ENCODE measurements at places on chromosomes 7 and 10.

- peak; percentile 63 for DNase-seq
Observed at GRCh38 chr7:21944616-21945453, 864 bp downstream of the CDCA7L start.

- DNase-seq = no peak
Observed at GRCh38 chr10:114871379-114871778, 49.8 kb downstream of the FHIP2A start.

DNA sequence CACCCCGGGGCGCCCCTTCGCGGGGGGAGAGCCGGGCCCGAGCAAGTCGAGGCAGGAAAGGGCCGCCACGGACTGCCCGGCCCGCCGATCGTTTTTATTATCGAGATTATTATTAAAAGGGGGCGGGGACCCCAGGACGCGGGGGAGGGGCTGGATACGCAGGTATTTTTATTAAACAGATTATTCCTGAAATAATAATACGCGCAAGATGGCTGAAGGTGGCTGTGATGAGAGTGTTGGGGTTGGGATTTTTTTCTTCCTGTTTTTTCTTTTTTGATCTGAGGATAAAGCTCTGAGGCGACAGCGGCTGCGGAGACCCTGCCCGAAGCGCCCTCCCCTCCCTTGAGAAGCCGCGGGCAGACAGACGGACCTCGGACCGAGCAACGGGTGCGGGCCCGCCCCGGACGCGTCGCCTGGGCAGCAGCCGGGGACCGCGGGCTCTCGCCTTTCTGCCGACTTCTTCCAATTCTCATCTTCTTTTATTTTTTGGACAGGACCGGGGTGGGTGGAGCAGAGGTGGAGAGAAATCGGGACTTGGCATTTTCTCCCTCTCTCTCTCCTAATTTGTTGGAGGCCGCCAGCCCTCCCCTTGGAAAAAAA lies 1.4 kb upstream of the TRIM8 start:
- peak; percentile 39 for DNase-seq

- peak; percentile 44 for DNase-seq
Observed at GRCh38 chr10:100969187-100970075, at the start of gene SEMA4G. Gene SEMA4G (plus strand): TSS chr10:100969504. CDS start chr10:100972913, 3,409 bp downstream.

DNA sequence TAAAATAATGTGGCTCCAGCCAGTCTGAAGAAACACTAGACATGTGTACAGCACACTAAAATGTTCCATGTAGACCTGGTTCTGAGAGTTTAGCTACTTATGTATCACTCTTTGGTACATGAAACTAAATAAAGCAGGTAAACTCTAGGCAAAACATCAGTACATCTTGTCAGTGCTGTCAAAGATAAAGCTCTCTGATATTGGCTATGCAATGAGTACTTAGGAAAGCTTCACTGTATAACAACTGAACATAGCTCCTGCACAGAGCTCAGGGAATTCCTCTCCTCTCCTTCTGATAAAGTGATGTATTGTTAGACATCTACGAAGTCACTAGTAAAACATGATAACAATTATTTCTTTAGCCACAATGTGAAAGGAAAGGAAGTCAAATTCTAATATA lies 3.5 kb downstream of the LRRN3 start:
- no peak for DNase-seq

- DNase-seq = no peak
Observed at GRCh38 chr10:18473424-18474117, 177.8 kb downstream of the NSUN6 start.

- DNase-seq = no peak
Observed at GRCh38 chr10:117005527-117006055, 604 bp upstream of the SHTN1 start.

DNA sequence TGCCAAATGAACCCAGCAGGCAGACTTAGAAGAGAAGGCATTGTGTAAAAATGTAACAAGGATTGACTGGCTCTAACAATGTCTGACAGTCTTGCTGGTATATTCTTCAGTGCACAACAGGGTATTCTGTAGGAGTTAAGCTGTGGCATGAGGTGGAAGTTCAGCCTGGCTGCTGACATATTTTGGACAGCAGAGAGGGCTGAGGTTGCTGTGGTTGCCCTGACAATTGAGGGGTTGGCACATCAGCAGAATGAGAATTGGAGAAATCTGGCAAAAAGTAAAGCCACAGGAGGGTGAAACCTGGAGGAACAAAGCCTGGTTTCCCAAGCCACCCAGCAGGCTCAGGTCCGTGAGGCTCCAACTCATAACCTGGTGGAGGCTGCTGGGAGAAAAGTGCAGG lies 220.2 kb downstream of the JAZF1 start:
- DNase-seq = no peak

GRCh38 chr10:113187063-113187777 lies 237.2 kb downstream of the TCF7L2 start:
- DNase-seq = no peak

GRCh38 chr10:100340948-100341847 lies 5.8 kb upstream of the SCD start:
- DNase-seq = no peak

DNA sequence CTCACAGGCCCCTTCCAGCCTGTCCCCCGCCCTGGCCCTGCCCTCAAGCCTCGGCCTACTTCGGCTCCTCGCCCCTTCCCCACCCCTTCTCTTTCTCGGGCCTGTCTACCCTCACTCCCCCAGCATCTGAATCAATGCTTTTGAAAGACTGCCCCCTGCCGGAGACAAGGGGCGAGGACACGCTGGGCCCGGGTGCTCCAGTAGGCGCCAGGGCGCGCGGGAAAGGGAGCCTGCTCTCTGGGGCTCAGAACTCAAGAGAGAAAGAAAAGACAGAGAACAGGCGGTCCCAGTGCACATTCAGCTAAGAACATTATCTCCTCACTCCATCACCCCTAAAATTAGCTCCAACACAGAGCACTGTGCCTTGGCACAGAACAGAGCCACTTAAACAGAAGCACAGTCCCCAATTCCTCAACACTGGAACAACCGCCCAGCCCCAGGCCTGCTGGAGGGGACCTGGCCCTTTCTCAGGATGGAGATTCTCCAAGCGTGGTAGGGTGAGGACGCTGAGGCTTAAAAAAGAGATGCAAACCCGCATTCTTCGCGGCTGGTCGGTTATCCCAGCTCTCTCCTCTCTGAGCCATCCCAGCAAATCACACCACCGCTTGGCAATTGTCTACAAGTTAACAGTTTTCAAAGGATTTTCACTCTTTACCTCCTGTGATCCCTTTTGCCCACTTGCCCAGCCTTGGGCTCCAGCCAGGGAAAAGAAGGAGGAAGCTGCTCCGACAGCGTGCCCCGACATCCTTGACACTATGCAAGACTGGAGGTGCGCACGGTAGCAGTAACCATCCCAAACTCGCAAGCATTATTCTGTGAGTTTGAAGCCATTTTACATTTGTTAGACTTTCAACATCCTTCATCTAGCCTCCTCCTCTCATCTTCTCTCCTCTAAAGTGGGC lies 2.1 kb downstream of the GIGYF1 start:
- DNase-seq = peak; percentile 89

DNA sequence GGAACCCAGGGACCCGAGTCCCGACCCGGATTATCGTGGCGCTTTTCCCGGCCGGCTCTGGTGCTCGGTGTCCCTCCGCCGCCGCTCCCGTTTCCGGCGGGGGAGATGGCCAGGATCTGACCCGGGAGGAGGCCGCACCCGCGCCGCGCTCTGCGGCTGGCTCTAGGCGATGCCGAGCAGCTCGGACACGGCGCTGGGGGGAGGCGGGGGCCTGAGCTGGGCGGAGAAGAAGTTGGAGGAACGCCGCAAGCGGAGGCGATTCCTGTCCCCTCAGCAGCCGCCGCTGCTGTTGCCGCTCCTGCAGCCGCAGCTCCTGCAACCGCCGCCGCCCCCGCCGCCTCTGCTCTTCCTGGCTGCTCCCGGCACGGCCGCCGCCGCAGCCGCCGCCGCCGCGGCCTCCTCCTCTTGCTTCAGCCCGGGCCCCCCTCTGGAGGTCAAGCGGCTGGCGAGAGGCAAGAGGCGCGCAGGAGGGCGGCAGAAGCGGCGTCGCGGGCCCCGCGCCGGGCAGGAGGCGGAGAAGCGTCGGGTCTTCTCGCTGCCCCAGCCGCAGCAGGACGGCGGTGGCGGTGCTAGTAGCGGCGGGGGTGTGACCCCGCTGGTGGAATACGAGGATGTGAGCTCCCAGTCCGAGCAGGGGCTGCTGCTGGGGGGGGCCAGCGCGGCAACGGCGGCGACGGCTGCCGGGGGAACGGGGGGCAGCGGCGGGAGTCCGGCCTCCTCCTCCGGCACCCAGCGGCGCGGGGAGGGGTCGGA lies 593 bp downstream of the CDK13 start:
- DNase-seq = peak; percentile 36

DNA sequence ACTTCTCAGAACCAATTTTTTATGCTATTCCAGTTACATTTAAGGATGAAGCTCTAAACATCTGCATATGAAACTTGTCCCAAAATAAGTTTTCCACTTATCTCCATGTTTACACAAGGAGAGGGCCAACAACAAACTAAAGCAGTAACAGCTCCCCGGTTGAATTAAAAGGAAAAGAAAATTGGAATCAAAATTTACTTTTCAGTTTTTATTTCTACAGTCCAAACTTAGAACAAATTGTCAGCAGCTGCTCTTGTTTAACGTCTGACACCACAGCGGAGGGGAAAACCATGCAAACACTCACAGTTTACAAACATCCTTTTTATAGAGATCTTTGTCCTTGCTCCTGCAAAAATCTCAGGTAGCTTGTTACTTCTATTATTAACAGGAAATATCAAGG lies 101.3 kb downstream of the COL28A1 start:
- DNase-seq = no peak

- no peak for DNase-seq
Observed at GRCh38 chr7:28224675-28225074, 44.1 kb upstream of the JAZF1 start.

- DNase-seq = no peak
Observed at GRCh38 chr10:24425151-24425550, 216.2 kb downstream of the KIAA1217 start.

- no peak for DNase-seq
Observed at GRCh38 chr10:43376828-43377423, 5.5 kb downstream of the FXYD4 start.

DNA sequence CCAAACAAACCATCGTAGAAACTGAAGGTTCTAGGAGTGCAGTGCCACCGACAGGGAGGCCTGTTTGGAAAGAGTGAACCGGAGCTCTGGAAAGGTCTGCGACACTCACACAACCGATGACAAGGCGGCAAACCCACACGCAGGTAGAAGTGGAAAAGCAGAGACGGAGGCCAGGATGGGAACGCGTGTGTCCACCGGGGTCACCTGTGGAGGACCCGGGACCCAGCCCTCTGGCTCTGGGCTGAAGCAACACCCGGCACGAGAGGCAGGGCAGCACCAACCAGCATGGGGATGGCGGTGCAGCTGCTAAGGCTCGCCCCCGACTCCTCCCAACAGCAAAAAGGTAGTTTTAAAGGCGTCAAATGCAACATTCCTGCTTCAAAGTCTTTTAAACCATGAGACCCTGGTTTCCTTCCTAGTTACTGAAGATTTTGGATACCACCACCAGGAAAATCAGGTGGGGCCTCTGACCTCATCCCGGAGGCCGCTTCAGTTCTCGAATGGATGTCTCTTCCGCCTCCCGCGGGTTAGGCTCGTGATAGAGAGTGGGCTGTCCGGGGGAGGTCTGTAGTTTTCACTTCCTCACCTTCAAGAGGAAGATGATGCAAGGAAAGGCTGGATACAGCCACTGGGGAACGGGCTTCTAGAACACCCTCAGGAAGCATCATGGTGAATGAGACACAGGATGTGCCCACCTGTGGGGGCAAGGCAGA lies 115.5 kb downstream of the SMURF1 start:
- no peak for DNase-seq

DNA sequence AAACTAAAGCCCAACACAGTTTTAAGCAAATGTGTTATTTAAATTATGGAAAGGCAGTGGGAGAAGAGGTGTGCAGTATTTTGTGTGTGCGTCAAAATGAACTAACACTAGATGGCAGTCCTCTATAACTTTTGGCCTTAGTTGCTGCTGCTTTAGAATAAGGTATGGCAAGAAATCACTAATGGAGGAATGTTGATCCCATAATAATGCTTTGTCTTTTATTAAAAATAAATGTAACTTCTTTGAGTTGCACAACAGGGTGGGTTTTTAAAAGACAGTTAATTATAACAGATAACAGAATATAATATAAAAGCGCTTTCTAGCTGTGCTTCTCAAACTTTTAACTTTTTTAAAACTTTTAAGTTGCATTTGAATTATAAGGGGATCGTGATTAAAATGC lies 56.4 kb downstream of the BBS9 start:
- peak; percentile 22 for DNase-seq

- DNase-seq = no peak
Observed at GRCh38 chr7:127361736-127362135, 30.8 kb downstream of the ZNF800 start.

GRCh38 chr7:92913849-92914248 lies 77.5 kb upstream of the CDK6 start:
- no peak for DNase-seq

GRCh38 chr7:16743236-16743635 lies 10.3 kb upstream of the TSPAN13 start:
- DNase-seq = no peak

DNA sequence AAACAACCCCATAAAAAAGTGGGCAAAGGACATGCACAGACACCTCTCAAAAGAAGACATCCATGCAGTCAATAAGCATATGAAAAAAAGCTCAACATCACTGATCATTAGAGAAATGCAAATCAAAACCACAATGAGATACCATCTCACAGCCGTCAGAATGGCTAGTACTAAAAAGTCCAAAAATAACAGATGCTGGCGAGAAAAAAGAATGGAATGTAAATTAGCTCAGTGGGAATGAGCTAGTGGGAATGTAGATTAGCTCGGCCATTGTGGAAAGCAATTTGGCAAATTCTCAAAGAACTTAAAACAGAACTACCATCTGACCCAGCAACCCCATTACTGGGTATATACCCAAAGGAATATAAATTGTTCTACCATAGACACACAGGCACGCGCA lies 287.0 kb downstream of the WDR37 start:
- DNase-seq = no peak

- no peak for DNase-seq
Observed at GRCh38 chr7:22387583-22387982, 30.6 kb upstream of the RAPGEF5 start.

DNA sequence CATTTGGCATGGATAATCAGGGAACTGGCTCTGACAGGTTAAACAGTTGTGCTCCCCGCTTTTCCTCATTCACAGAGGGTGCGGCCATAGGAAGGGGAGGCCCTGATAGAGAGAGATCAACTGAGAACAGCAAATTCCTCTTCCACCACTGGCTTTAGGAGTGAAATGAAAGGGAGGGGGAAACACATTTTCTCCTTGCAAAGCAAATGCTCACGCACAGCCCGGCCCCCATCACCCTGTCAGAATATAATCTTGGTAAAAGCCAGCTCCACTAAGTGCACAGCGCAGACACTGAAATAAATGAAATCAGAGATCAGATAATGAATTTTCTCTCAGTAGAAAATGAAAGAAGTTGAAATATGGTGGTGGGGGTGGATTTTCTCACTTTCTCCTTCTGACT lies 187.2 kb downstream of the GLI3 start:
- no peak for DNase-seq
